ENCODE measurements at places on chromosomes 6 and 20.

DNA sequence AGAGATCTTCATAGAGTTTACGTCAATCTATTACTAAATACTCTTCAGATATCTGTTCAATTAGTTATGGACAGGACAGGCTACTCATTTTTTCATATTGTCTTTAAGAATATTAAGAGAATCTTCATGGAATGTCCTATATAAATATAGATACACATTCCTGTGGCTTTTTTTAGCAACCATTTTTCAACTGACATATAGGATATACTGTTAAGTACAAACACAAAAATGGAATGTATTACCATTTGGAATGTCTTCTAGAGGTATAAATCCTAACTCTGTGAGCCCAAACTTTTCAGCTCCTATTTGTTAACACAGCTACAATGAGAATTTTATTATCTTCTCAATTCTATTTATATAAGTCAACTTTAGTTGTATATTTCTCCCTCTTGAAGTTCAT, 239.6 kb upstream of the DEFB112 start:
- no peak for DNase-seq

DNA sequence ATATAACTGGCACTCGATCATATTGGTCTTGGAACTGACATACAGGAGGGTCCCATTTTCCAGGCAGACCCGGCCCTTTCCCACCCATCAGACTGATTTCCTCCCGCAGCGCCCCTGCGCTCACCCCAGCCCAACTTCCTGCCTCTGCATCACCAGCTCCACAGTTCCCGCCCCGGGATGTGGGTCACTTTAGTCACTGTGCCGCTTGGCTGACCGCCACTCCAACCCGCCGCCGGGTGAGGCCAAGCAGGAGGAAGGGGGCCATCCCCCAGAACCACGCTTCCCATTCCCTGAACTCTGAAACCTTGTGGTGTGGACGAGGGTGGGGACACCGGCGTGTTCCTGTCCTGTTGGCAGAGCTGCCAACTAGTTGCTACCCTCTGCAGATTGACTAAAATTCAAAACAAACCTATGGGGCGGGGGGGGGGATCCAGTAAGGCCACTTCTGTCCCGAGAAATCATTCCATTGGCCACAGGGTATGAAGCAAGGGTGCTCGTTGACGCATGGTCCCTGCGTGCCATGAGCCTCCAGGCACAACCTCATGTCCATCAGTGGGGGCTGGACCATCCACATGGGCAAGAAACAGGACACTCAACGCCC, 12.3 kb downstream of the TGM2 start:
- DNase-seq: peak; percentile 40

DNA sequence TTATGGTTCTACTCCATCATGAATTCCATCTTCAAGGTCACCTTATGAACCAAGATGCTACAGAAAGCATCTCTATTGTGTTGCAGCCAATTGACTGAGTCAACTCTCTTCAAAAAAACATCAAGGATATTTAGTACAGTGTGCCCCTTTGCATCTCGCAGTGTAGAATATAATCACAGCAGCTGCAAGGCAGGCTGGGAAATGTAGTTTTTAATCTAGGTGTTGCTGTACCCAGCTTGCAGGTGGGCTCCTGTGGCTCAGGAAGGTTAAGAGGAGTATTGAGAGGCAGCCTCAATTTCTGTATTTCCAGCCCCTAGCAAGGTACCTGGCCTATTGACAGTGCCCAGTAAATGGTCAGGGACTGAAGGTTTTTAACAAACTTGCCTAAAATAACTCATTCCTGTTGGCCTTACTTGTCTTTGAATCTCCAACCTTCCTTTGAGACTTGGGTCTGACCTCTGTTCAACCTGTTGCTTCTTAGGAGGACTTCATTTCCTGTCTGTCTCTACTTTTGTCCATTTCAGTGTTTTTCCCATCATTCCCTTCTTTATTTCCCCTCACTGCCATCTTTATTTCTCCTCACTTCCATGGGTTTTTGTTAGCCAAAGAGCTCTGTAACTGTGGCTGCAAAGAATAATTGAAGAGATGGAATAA, 150.5 kb downstream of the DNAH8 start:
- no peak for DNase-seq

GRCh38 chr6:33722103-33722623, 10.7 kb upstream of the UQCC2 start:
- DNase-seq: no peak

DNA sequence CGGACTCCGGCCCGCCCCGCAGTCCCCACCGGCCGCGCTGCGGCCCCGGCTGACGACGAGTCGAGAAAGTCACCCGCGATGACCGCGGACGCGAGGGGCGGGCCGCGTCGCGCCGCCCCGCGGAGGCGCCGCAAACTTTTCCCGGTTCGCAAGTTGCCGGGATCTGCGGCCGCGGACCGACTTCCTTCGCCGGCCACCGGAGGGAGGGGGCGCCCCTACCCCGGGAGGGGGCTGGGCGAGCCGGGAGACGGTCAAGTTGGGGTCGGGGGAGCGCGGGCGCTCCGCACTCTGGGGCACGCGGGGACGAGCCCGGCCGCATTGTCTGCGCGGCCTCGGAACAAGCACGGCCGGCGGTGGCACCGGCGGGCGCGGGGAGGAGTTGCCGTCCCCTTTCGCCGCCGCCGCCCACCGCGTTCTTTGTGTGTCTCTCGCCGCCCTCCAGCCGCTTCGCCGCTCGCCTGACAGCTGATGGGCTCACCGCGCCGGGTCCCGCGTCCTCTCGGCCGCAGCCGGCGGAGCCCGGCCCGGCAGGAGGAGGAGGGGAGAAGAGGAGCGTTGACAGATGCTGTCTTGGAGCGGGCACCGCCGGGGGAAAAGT, 131.6 kb downstream of the OGFRL1 start:
- no peak for DNase-seq

GRCh38 chr20:61531553-61532345, 279.7 kb downstream of the CDH4 start:
- DNase-seq: no peak

DNA sequence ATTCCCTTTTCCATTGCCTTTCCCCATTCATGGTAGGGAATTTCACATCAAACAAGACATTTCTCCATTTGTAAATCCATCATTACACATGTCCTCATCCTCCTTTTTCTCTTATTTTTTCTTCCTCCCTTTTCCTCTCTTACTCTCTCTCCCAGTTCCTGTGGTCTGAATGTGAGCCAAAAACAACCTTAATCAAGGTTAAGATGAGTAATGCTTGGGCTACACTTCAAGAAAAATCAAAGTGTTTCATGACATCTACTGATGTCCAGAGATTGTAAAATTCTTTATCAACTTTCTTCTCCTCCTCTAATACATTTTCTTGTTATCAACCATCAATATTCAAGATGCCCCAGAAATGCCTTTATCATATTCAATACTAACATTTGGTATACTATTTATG, 208.0 kb upstream of the PRND start:
- DNase-seq: no peak

DNA sequence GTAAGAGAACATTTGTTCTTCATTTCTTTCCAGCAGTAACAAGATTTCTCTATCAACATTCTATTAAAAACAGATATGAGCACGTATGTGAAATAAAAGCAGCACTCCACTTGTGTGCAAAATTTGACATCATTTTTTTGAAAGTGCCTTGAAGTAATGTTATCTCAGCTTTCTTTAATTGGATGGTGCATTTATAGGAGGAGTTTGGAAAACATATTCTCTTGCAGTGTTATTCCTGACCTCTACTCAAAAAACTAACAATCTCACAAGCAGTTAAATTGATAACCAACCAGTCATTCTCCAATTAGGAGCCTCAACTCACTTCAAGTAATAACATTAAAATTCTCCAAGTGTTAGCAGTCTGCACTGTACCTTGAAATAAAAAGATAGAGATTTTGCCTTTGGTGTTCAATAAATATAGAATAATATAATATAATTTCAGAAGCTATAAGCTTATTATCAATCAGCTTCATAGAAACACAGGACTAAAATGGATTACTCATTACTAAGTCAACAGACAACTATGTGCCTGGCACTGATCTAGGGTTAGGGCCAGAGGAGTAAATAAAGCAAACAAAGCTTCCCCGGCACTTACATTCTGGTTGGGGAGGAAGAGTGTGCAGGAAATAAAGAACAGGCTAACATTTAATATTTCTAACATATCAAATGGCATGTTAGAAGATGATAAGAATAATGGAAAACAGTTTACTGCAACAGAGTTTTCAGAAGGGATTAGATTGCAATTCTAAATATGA, 149.0 kb upstream of the SGK1 start:
- no peak for DNase-seq

GRCh38 chr20:13054011-13054410, 45.2 kb downstream of the SPTLC3 start:
- DNase-seq: no peak

DNA sequence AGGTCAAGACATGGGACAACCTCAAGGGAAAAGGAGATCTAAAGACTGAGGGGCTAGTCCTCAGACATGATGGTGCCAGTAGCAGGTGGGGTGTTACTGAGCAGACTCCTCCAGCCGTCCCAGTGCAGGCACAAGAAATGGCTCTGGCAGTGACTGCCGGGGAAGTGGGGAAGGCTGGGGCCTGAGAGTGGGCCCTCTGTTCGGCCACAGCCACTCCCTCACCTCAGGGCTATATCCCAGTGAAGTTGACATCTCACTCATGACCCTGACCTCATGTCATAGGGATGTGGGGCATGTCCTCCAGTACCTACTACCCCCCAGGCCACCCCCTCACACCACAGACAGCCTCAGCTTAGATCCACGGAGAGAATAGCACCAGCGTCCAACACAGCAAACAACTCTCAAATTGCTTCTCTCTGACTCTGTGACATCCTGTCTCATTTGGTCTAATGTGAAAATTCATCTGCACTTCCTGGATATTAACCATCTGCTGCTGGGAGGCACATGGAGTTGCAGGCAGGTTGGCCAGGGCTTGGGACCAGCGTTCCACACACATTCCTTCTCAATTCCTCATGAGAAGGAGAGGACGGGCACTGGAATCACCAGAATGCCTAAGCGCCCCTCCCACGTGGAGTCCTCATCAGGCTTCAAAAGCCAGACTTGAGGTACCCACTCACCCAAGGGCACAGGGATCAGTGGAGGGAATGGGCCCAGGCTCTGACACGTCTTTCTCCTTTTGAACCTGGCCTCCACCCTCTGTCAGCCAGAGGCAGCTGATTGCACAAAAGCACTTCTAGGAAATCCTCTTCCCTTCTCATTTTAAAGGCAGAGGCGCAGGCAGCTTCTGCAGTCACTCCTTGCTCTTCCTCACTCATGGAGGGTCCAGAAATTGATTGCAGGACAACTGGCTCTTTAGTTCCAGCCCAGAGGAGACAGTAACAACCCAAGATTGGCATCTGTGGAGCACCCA, 163.6 kb upstream of the CST7 start:
- no peak for DNase-seq

DNA sequence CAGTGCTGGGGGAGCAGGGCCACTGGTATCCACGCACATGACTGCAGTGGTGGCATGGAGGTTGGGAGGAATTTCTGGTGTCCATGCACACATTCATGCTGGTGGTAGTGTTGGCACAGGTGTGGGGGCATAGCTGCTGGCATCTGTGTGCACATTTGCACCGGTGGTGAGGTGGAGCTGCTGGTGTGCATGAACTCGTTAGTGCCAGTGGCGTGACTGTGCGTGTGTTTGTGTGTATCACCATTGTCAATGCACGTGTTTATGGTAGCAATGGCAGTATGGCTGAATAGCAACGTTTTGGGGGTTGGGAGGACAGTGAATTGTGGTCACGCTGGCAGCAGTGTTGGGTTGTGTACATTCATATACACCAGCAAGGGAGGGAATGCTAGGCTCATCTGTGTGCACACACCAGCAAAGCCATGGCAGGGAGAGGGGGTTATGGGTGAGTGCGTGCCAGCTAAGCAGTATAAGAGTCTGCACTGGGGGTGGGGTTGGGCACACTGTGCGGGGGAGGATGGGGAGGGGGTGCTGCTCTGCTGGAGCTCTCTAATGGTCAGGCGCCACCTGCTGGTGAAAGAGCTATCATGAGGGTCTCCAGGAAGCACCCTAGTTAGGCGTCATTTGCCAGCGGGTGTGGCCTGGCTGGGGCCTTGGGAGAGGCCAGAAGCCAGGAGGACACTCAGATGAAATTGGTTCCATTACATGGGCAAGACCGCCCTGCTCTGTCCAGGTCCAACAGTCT, 626.1 kb upstream of the ID4 start:
- DNase-seq: no peak

DNA sequence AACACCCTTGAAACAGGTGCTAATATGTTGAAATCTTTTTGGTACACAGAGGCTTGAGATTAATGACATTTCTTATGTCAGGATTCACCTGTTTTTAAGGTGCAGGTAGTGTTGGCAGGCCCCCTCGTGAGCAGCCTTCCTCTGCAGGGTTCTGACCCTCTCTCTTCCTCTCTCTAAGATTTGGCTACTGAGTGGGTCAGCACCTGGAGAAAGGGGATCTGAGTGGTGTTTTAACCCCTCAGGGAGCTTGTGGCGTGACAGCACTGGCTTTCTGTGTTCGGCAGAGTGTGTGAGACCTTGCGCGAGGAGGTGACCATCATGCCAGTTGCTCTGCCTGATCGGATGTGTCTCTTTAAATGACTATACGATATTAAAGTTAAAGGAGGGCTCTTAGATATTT, 37.1 kb downstream of the HIVEP1 start:
- no peak for DNase-seq

GRCh38 chr6:34663831-34664255, 32.7 kb downstream of the ILRUN start:
- no peak for DNase-seq

- DNase-seq: no peak
Observed at GRCh38 chr20:1784586-1784985, 110.6 kb upstream of the SIRPA start.

- DNase-seq: no peak
Observed at GRCh38 chr20:37935435-37935834, 32.5 kb downstream of the VSTM2L start.

DNA sequence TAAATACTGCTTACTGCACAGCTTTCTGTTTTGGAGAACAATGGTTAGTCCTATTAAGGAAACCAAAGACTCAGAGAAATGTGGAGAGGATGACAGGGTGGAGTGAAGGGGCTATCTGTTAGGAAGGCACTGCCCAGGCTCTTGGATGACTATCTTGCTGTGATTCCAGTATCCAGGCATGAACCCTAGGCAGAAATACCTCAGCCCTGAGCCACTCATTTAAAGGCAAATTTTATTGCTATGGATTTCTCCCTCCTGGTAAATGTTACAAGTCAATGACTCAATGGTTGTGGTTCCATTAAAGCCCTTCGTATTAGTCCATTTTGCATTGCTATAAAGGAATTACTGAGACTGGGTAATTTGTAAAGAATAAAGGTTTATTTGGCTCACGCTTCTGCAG, 25.9 kb downstream of the ADGRF4 start:
- no peak for DNase-seq

DNA sequence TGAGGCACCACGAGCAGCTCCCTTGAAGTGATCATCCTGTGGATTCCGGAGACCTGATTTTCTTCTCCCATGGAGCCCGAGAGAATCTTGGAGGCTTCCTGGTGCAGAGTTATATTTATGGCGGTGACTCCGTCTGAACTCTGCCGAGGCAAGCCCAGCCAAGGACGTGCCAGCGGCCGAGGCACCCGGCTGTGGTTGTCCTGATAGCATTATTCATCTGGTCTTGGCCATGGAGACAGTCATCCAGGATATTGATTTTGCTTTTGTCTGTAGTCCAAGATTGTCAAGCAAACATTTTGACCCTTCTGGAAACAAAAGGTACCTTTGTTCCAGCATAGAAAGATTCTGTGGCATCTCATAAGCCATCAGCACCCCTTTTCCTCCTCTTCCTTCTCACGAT, 163.3 kb downstream of the SCML4 start:
- DNase-seq: no peak

GRCh38 chr6:134714113-134714512, 235.8 kb downstream of the ALDH8A1 start:
- no peak for DNase-seq

Measured in activated T-cell treated with anti-CD3 and anti-CD28 coated beads for 48 hours (primary cell).